ENCODE measurements at places on chromosomes 13 and 19.

GRCh38 chr13:110392510-110393240, 85.6 kb downstream of the COL4A2 start:
- DNase-seq: no peak

DNA sequence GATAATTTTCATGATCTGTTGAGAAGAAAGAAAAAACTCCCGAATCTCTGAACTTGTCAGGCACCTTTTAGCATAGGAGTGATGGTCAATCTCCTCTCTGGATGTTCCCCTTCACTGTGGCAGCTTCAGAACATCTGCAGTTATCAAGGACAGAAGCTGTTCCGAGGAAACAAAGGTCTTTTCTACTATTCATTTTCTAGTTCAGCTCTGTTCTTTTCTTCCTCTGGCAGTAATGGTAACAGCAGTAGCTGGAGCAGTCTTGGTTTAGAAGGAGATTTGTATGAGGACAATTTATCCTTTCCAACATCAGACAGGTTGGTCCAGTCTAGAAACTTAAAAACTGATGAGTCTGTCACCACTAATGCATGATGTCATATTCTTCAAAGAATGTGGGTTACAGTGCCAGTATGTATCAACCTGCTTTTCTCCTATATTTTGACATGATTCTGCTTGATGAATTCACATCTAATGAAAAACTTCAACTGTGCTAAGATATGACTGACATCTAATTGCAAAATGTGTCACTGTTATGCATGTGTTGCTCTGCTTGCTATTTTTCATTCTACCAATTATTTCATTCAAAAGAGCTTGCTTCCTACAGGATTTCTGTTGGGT, 41.0 kb downstream of the AKAP11 start:
- DNase-seq: no peak

GRCh38 chr13:91347202-91347995, at the start of gene MIR17HG:
MIR17HG (plus strand) TSS chr13:91347687.
- peak; percentile 82 for DNase-seq

GRCh38 chr19:40800997-40801377, 2.0 kb downstream of the EGLN2 start:
- DNase-seq: no peak

DNA sequence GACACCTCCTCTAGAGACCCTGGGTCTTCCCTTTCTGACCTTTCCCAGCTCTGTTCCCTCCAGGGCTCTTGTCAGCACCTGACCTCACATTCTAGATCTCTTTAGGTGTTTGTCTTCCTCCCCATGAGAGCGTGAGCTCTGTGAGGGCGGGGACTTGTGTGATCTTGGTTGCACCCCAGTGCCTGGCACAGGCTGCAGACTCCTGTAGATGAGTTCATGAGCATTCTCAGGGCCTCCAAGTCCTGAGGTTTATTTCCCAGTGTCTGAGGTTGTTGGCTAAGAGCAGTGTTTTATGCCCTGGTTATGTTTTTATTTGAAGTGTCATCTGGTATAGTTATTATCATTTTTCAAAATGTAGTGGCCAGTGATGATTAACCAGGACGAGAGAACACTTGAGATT, 596 bp downstream of the CEACAM4 start:
- DNase-seq: no peak

DNA sequence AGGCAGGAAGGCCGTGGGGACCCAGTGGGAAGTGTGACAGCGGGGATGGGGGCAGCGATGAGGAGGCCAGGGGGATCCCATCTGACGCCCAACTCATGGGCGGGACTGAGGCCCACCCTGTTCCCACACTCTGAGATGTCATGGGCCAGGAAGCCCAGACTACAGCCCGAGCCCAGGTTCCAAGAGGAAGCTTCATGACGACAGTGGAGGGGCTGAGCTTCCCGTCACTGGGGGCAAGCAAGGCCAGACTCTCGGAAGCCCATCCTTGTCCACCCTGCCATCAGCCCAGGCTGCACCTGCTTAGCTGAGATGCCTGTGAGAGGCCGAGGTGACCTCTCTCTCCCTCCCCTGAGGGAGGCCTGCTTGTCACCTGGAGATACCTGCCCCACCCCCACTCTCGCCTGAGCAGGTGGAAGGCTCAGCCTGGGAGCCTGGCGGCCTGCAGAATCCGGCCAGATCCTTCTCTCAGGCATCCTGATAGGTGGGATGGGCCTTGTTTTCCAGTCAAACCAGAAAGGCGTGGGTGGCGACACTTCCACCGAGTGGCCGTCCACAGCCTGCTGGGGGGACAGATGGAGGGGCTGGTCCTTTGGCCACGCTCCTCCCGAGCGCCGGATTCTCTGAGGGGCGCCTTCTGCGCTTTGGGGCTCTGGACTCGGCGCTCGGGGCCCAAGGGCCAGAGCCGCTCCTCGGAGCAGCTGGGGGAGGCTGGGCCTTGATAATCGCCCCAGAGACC, 4.8 kb downstream of the ZBTB7A start:
- no peak for DNase-seq

DNA sequence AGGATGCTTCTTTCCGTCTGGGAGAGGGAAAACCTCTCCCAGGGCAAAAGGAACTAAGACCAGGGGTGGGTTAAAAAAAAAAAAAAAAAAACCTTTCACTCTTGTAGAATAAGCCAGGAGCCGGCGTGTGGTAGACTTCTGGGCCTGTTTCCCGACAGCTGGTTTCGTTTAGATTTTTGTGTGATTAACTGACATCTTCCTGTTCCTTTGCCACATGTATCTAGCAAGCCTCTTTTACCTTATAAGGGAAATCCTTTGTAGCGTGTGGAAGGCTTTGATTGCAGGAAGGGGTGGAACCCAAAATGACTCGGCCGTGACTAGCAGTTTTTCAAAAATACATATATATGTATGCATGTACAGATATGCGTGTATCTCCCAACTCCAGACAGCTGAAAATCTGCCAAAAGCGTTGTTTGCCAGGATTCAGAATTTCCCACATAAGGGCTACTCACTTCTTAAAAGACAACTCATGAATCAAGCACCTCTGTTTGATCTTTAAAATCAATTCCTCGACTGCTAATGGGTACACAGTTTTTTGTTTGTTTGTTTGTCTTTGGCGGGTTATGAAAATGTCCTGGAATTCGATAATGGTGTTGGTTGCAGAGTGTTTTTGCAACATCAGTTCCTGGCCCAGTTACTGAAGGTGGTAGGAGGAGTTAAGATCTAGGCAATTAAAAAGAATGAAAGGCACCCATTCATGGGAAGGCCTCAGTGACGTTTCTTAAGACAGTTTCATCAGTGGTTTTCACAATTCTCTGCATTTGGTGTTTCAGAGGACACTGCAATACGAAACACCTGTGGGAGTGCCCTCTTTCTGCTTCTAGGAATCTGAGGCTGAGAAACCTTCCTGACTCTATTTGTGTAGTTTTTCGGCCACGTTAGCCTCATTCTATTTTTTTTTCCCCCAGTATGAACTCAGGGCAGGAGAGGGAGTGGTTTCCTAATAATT, 2.7 kb downstream of the TPM4 start:
- DNase-seq: peak; percentile 81

GRCh38 chr13:41606646-41607045, 149.3 kb downstream of the RGCC start:
- no peak for DNase-seq

- DNase-seq: no peak
Observed at GRCh38 chr19:33285441-33285927, 16.9 kb downstream of the CEBPA start.

DNA sequence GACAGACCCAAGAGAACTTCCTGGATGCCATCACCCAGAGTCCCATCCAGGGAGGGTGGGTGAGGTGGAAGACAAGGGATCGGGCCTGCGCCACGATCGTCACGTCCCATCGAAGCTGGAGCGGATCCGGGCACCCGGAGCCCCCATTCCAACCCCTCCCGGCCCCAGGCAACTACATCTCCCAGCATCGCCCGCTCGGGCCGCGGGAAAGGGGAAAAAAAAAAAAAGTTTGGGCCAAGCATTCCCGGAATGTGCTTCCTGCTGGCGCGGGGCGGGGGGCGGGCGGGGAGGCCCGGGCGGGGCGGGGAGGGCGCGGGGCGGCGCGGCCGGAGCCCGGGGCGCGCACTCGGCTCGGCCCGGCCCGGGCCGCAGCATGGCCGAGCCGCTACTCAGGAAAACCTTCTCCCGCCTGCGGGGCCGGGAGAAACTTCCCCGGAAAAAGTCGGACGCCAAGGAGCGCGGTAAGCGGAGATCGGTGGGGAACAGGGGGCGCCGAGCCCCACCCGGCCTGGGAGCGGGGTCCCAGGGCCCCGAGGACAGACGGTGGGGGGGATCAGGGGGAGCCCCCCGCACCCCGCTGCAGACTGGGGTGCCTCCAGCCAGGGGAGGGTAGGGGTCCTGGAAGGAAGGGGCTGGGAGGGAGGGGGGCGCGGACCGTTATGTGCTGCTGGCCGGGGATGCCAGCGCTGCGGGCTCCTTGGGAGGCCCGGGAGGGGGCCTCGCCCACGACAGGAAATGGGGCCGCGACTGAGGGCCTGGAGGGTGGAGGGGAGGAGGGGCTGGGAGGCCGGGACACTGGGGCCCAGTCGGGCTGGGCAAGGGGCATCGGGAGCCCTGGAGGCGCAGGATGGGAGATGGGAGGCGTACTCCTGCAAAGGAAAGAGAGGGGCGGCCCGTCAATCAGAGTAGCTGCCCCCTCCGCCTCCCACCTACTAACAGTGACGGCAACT, at the start of gene SYDE1:
SYDE1 (plus strand) TSS at position 341 of the 950 bp plus-strand sequence; CDS start at position 374, 33 bp downstream.
- no peak for DNase-seq

DNA sequence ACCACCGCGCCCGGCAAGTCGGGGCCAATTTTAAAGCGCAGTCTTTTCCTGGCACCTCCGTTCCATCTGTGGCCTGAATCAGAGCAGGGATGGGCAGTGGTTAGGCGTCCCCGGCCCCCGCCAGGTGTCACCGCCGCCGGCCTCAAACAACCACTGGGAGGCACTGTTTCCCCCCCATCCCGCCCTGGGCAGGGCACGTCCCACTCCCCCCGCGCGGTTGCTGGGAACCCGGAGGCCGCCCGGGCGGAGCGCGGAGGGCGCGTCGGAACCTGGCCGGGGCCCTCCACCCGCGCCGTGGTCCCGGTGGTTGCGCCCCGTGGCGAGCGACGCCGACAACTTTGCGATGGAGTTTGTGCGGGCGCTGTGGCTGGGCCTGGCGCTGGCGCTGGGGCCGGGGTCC, at the start of gene GRIN3B:
GRIN3B (plus strand) TSS at position 325 of the 400 bp plus-strand sequence; CDS start at position 344, 19 bp downstream.
- peak; percentile 15 for DNase-seq

DNA sequence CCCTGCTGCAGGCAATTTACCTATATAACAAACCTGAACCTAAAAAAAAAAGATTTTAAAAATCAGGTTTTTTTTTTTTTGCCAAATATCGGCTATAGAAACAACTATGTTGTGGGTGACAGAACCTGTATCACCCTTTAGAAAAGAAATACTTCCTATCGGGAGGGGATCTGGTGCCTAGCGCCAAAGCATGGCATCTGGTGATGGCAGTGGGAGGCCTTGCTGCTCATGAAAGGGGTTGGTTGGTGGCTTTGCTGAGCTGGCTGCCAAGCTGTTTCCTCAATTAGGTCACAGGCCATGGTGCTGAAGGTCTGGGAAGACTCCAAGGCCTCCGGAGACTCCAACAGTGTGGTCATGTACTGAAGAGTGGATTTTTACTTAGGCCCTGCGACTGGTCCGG, 328.5 kb downstream of the KLF5 start:
- DNase-seq: no peak

DNA sequence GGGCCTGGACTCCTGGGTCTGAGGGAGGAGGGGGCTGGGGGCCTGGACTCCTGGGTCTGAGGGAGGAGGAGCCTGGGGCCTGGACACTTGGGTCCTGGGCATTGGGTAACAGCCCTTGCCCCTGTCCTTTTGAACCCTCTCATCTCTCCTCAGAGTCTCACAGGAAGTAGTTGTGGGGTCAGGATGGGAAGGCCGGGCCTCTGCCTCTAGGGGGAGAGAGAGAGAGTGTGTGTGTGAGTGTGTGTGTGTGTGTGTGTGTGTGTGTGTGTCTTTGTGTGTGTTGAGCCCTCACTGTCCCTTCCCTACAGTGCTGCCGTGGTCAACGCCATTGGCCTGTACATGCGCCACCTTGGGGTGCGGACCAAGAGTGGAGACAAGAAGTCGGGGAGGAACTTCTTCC, 10.9 kb downstream of the ARHGEF1 start:
- DNase-seq: no peak

DNA sequence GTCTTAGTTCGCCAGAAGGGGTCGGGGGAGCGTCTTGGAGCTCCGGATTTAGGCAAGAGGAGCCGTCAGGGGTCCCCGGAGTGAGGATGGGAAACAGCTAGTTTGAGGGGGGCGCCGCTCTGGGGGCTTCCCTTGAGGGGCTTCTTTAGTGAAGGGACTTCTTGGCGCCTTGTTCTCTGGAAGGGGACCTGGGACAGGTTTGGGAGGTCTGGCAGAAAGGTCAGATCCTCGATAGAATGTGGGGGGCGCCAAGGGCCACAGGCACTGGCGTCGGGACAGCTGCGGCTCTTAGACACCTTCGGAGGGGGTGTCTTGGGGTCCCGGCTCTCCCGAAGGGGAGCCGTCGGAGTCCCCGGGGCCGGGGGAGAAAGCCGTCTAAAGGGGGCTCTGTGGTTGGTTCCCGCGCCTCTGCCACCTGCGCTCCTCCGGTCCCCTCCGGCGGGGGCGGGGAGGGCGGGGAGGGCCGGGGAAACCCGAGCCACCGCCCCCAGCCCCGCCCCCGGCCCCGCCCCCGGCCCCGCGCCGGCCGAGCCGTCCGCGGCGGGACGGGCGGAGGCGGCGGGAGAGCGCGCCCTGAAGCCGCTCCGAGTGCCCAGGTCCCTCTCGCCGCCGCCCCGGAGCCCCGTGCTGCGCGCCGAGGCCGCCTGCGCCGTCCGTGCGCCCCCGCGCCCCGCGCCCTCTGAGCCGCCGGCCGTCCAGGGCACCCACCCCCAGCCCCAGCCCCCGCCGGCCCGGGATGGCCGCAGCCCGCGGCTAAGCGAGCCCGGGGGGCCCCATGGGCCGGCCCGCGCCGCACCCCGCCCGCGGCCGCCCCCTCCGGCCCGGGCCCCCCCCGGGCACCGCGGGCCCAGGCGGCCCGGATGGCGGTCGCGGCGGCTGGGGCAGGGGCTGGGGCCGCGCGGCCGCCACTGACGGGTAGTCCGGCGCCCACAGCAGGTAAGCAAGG, at the start of gene NRTN:
NRTN (plus strand) TSS at position 552 of the 946 bp plus-strand sequence. CDS start 19,099 bp downstream, outside the sequence.
- no peak for DNase-seq

DNA sequence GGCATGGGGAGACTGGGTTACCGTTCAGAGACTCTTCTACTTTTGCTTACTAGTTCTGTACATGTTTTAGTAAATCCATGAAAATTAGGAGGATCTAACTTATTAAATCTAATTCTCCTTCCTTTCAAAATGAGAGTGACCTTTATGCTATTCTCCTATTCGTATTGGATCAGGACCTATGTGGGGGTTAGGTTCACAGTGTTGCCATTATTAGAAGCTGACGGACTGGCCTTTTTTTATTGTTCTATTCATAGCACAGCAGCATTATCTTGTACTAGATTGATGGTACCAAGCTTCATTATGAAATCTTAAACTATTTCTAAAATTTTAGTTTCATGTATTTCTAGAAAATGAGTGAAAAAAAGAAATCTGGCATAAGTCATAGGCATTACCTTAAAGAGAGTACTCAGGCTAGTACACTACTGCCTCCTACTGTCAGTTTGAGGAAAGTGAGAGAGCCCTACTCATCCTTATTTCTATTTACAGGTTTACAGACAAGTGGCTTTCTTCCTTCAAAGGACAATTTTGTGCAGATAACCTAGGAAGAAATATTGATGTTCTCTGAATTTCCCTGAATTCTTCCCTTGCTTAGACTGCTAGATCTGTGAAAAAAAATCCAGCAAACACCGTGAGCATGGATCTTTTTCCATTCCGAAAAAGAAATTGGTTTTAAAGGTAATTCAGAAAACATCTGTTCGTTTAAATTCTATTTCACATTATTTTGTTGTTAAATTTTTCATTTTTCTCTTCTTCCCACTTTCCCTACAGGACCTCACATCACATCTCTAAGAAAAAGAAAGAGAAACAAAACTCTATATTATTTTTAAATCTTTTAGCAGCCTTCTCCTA, 485.5 kb downstream of the DIAPH3 start:
- peak; percentile 27 for DNase-seq

GRCh38 chr19:58356766-58357480, 3.6 kb upstream of the A1BG start:
- no peak for DNase-seq

All from KG1 (cell line).